Esophagus squamous epithelium (tissue), 5 donors: ENCODE measurements at places on chromosomes 7 and 10.

GRCh38 chr10:101161494-101162299, 30.6 kb downstream of the TLX1 start:
- no peak for DNase-seq

DNA sequence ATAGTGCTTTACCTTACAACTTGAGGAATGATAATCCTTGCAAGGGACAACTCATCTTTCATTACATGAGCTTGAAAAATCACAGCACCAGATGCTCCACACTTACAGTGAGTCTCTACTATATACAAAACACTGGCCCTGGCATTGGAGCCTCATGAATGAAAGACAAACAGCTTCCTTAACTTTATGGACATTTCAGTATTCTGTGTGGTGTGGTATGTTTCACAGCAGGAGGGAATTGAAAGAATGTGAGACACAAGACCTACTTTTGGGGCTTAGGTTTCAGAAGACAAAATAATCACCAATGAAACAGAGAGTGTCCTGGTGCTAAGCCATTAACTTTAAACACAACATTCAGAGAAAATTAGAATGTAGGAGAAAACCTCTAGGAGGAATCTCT, 1249.6 kb downstream of the XPNPEP1 start:
- DNase-seq, result no peak

- no peak for DNase-seq
Measured at GRCh38 chr7:44572771-44573170, 937 bp downstream of the DDX56 start.

- no peak for DNase-seq
Measured at GRCh38 chr7:116393654-116394053, 105.9 kb upstream of the CAV2 start.

DNA sequence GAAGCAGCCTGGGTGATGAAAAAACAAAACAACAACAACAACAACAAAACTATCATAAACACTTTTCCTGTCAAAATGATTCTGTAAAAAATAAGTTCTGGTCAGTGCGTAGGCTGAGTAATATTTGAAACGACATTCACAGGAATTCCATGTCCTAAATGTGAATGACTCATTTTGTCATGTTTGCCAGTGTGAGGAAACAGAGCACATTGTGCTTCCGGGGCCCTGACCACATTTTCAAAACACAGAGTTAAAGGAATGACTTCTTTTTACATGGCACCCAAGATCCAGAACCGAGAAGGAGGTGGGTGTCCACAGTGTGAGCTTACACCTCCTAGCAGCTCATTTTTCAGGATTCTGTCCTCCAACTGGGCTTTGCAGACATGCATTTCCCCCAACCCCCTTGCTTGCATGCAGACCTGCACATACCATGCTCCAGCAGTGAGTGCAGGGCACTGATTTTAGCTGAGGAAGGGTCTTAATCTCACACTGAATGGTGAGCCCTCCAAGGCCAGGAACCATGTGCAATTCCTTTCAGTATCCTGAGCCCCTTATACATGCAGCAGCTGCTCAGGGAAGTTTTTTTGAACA, 3.0 kb downstream of the CLRN3 start:
- no peak for DNase-seq

GRCh38 chr10:73650537-73651331, 5.1 kb downstream of the SYNPO2L start:
- DNase-seq, result no peak

- no peak for DNase-seq
Measured at GRCh38 chr7:4080954-4081353, 601.1 kb upstream of the FOXK1 start.

- DNase-seq, result no peak
Measured at GRCh38 chr7:86963599-86964230, 95.7 kb downstream of the ELAPOR2 start.

- DNase-seq, result no peak
Measured at GRCh38 chr7:150356265-150356897, 12.2 kb upstream of the REPIN1 start.

DNA sequence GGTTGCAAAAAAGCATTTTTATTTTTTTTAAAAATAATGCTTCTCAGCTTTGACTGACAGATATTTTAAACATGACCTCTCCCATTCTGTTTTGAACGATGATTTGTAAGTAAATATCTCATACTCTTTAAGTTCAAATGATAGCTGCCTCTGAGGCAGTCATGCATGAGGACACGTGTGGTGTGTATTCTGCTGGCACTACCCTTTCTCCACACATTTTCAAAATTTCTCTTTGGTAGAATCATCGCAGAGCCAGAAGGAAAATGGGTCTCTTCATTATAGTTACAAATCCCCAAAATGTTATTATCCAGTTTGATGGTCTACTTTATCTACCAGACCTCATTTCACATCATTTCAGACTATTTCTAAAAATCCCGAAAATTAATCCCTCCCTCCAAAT, 55.1 kb downstream of the FZD1 start:
- DNase-seq, result no peak

DNA sequence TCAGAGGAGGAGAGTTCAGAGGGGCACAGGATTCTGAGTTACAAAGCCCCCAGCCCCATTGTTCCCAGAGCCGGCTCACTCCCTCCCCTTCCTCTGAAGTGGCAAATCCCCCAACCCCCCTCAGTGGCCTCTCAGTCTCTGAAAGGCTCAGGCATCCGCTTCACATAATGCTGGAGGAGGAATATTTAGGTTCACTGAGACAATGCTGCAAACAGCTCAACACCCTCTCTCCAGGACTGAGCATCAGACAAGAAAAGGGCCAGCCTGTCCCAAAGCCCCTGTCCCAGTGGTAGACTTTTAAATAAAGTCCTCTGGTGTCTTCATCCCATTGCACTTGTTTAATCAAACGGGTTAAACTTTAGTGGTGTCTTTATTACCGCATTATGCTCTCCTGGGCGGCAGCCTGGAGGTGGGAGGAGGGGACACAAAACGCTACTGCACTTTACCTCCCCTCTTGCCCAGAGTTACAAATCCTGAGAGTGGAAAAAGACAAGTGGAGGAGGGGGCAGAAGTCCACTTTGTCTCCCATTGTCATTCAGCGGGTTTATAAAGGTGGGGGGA, 257.9 kb downstream of the FGFR2 start:
- DNase-seq, result no peak

GRCh38 chr10:31871266-31872065, 57.2 kb downstream of the ARHGAP12 start:
- no peak for DNase-seq

- no peak for DNase-seq
Measured at GRCh38 chr10:131933016-131933695, 32.3 kb downstream of the PPP2R2D start.

- no peak for DNase-seq
Measured at GRCh38 chr7:45342236-45342635, 184.6 kb downstream of the RAMP3 start.

GRCh38 chr10:75486591-75486990, 55.2 kb downstream of the LRMDA start:
- no peak for DNase-seq

DNA sequence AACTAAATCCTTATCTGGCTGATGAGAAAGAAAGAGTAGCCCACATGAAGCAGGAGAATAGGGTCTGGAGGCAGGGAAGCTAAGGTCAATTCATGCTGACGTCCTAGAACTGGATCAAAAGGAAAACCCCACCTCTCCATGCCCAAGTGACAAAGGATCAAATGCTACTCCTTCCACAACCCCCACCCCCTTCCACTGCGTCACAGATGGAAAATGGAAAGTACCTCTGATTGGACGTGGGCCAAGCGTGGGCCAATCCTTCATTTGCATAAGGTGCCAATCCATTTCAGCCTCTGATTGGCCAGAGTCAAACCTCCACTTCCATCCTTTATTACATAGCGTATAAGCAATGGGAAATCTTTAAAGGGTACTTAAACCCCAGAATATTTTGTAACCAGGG, 431.3 kb upstream of the ETV1 start:
- no peak for DNase-seq

- DNase-seq, result no peak
Measured at GRCh38 chr10:67527351-67527750, 168.6 kb downstream of the CTNNA3 start.

GRCh38 chr10:64350665-64351064, 829.5 kb downstream of the REEP3 start:
- DNase-seq, result no peak

GRCh38 chr10:4467481-4467880, 358.5 kb upstream of the AKR1E2 start:
- DNase-seq, result no peak

- DNase-seq, result no peak
Measured at GRCh38 chr7:45482451-45482850, 91.7 kb upstream of the ADCY1 start.

DNA sequence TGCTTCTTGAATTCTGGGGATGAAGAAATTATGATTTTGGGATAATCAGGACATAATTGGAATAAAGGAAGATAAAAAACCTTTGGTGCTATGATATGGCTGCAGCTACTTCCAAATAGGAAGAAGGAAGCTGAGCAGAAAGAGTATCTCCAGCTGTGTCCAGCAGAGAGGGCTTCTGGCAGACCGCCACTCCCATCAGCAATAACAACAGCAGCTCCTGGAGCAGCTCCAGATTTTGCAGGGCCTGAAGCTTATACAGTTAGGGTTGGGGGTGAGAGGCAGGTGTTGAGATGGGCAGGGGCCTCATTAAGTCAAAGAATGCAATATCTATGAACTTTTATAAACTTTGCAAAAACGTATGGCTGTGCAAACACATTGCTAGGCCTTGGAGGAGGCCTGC, 62.3 kb downstream of the C10orf120 start:
- no peak for DNase-seq

- no peak for DNase-seq
Measured at GRCh38 chr10:33048223-33048622, 90.2 kb upstream of the ITGB1 start.

- no peak for DNase-seq
Measured at GRCh38 chr10:130064783-130065182, 45.8 kb downstream of the C10orf143 start.

GRCh38 chr7:69661342-69661741, 63.1 kb downstream of the AUTS2 start:
- no peak for DNase-seq

DNA sequence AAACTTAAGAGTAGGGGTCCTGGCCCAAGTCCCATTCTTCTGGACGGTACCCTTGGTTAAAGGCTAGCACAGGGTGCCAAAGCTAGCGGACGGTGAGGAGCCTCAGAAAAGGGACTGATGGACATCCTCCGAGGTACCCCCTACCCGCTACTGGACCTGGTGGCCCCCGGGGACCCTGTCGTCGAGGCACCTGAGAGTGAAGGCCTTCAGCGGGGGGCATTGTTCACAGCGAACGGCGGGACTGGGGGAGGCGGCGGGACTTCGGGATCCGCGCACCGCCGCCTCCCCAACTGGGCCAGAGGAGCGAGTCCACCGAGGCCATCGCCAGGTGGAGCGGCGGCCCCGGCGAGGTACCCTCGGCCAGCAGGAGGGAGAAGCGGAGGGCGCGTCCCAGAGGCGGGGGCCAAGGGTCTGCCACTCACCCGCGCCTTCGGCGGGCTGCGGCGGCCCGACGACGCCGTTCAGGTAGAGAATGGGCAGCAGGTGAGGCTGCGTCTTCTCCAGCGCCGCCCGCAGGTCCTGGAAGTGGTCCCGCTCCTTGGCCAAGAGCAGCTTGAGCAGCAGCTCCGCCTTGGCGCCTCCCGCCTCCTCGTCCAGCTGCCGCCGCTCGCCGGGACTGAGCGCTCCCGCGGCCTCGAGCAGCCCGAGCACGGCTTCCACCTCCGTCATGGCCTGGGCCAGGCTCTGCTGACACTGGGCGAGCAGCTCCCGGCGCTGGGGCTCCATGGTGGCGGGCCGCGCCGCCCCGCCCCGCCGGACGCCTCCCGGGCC, 575 bp downstream of the DLG5 start:
- no peak for DNase-seq

GRCh38 chr7:48411619-48412018, 240.4 kb downstream of the ABCA13 start:
- DNase-seq, result no peak

DNA sequence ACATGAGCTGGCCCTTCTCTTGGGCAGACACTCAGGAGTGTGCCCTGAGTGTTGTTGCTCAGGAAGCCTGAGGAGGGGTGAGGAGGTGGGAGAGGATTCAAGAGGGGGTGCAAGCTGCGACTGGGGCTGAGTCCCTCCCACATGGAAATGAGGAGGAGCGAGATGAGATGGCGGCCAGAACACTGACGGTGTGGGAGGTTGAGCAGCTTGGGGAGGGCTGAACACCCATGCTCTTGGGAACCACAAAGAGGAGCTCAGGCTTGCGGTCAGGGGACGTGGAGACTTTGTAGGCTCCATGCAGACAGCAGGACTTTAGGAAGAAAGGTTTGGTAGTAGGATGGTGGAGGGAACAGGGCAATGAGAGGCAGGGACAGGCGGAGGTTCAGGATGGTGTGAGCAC, 163.2 kb upstream of the SHH start:
- DNase-seq, result no peak
